ENCODE measurements at places on chromosomes 16 and 17. TPM values are rescaled to one million over a fixed set of nuclear protein-coding genes. Genes with fewer than 3 reads are reported as not detected.

Gene BICDL2
- total RNA-seq = 46.1 TPM

GRCh38 chr16:81442916-81443687 is 1.5 kb upstream of the CMIP start:
- H3K4me3 ChIP-seq = no peak overlapping the region
- peaks cover 28% of the 10 kb centered on the region for H3K4me1 ChIP-seq

DNA sequence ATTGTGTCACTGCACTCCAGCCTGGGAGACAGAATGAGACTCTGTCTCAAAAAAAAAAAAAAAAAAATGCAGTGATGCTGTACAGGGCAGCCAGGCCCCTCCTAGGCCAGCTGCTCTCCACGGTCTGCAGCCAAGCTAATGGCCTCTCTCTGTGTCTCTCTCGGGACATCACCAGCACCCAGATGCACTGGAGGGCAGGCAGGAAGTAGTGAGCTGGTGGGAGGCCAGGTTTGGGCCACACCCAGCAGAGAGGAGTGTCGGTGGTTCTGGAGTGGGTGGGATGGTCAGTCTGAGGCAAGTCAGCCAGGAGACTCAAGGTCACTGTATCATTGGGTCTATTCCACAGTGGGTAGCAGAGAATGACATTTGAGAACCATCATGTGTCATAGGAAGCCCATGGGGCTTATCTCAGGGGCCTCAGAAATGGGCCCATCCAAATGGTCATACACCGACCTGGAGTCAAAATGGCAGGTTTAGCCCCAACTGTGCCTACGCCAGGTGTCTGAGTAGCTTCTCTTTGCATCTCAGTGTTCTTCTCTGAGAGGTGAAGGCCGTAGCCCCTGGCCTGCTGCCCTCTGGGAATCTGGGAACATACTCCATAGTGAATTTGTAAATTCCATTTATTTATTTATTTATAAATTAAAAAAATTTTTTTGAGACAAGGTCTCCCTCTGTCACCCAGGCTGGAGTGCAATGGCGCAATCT is 22.7 kb downstream of the WNT9B start:
- H3K27me3 ChIP-seq = no peaks in the 10 kb centered on the region
- H3K4me1 ChIP-seq = peaks cover 17% of the 10 kb centered on the region
- no peak overlapping the region for H3K27ac ChIP-seq
- no peak overlapping the region for H3K4me3 ChIP-seq
- no peak for DNase-seq

- no peak overlapping the region for H3K4me3 ChIP-seq
- H3K27me3 ChIP-seq = no peaks in the 10 kb centered on the region
- no peaks in the 10 kb centered on the region for H3K4me1 ChIP-seq
- peak overlapping the region; percentile 27 for H3K27ac ChIP-seq
- DNase-seq = peak; percentile 70
Measured at GRCh38 chr16:80027007-80027965, 426.7 kb upstream of the MAF start.
